Right lobe of liver (tissue), 6 donors: ENCODE measurements at places on chromosomes 1 and 21.

DNA sequence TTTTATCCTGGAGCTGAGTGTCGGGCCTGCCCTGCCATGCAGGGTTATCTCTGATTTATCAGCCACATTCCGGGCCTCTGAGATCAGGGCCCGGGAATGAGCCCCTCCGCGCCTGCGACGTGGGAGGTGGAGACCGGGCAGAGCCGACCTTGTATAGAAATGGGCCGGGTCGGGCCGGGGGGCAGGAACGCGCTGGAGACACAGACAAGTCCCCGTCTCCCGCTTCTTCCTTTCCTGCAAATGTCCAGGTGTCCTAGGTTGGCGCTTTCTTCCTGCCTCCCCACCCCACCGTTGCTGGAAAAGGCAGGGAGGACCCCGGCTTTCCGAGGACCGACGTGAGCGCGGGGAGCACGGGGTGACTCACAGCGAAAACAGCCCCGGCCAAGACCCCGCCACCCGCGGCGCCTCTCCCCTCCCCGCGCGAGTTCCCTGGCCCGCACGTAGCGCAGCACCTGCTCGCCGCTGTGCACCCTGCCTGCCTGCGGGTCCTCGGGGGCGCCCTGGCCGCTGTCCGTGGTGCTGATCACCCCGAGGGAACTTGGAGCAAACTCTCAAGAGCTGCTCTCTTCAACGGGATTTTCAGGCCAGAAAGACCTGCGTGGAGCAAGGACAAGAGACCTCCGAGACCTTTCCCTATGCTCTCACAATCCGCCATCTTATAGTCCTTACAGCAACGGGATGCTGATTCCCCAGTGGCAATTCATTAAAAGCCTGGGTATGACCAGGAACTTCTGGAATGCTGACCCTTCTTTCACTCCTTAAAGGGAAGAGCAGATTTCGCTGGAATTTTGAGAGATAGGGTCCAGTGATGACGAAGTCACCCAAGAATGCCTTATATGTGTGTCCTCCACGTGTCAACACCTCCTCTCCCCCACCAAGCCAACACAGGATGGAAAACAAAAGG, 475 bp upstream of the NPPB start:
- DNase-seq, result no peak

DNA sequence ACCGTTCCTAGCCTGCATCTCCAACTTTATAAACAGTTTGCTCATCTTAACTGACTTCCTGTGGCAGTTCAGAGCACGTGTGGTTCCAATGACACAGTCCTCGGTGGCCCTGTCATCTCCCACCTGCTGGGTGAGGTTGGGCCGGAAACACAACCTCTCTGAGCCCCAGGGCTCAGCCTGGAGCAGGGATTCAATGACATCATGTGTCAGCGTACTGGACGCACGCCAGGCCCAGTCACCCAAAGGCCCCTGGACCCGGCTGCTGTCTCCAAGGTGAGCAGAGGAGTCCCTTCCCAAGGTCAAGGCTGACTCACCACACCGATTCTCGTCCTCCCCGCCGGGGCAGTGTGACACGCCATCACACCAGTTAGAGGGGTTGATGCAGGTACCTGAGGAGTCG, 19.9 kb downstream of the TMPRSS2 start:
- DNase-seq, result peak; percentile 46

- DNase-seq, result no peak
These were observed 41.0 kb downstream of the RUNX3 start for GRCh38 chr1:24888971-24889676.

DNA sequence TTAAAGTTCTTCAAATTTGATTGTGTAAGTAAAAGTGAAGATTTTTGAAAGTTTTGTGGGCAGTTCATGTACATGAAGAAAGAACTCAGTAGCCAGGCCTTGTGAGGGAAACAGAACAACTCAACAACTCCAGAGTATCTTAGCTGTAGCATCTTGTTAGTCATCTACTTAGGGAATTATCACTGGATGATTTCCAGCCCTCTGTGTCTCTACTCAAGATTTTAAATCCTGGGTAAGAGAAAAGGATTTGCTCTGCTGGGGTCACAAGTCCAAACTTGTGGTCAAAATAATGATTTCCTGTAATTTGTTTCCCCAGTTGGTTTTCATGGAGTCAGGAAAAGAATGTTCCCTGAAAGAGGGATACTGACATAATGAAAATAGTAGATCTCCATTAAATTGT, 8.2 kb downstream of the OR10T2 start:
- no peak for DNase-seq

GRCh38 chr1:4726620-4727341, 72.4 kb downstream of the AJAP1 start:
- DNase-seq, result no peak

GRCh38 chr1:38559446-38560165, 300.0 kb downstream of the RRAGC start:
- no peak for DNase-seq

- DNase-seq, result no peak
These were observed 81.0 kb upstream of the PLD5 start for GRCh38 chr1:242605521-242605920.

DNA sequence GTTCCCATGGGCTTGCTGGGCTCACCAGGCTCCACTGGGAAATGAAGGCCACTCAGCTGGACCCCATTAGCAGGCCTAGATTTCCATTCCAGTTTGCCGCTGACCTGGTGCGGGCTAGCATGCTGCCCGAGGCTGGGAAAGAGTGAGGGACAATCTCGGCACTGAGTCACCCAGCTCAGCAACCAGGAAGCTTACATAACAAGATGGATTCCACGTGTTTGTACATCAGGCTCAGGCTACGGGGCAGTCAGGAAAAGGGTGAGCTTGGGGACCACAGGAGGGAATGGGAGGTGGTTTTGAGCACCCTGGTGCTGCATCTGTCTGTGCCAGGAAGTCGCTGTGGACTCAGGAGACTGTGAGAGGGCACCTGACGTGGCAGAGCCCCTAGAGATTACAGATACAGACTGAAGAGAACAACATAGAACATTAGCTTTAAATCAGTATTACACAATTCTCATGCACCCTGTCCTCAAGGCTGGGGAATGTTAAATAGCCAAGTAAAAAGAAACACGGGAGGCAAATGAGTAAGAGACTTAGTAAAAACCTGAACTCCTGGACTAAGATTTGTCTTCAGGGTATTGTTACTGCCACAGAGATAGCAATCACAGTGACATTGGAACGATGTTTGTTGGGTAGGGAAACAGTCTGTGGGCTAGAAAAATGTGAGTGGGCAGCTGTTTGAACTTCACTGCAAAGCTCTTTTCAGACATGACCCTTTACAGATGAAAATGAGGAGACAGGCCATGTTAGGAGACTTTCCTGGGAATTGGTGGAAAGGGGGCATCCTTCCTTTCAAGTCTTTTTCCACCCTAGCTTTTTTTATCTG, 51.1 kb downstream of the GLUL start:
- no peak for DNase-seq

DNA sequence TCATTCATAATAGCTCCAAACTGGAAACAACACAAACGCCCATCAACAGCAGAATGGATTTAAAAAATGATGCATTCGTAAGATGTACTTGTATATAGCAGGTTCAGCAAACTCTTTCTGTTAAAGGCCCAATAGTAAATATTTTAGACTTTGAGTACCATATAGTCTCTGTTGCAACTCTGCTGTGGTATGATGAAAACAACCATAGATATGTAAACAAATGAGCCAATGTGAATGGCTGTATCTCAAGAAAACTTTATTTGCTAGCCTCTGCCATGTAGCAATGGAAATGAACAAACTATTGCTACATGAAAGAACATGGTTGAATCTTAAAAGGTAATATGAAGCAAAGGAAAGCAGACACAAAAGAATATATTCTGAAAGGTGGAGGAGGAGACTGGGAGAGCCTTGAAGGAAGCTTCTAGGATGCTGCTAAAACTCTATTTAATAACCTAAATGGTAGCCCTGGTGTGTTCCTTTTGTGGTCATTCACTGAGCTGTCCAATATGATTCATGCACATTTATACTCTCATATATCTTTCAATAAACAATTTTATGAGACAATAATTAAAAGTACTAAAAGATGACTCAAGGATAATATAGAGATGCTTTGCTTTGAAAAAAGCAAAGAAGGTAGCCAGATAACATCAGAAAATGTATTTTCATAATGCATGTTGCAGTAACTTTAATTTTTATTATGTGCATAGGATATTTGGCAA, 29.1 kb upstream of the FMO3 start:
- no peak for DNase-seq

- no peak for DNase-seq
These were observed 738 bp upstream of the CDC42BPA start for GRCh38 chr1:227318853-227319607.

DNA sequence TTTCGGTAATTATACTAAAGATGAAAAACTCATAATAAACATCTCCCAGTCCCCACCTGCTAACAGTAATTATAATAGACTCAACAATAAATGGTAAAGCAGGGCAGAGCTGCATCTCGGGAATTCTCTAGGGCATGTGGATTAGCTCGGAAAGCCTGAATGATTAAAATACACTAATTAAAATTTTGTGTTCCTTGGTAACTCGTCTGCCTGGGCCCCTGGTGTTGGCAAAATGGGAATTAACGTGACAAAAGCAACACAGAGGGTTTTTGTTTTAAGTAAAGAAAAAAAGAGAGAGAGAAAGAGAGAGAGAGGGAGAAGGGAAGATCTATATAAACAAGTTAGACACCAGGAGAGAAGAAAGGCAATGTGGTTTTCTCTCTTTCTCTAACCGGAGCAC, 62.1 kb downstream of the CASZ1 start:
- no peak for DNase-seq

DNA sequence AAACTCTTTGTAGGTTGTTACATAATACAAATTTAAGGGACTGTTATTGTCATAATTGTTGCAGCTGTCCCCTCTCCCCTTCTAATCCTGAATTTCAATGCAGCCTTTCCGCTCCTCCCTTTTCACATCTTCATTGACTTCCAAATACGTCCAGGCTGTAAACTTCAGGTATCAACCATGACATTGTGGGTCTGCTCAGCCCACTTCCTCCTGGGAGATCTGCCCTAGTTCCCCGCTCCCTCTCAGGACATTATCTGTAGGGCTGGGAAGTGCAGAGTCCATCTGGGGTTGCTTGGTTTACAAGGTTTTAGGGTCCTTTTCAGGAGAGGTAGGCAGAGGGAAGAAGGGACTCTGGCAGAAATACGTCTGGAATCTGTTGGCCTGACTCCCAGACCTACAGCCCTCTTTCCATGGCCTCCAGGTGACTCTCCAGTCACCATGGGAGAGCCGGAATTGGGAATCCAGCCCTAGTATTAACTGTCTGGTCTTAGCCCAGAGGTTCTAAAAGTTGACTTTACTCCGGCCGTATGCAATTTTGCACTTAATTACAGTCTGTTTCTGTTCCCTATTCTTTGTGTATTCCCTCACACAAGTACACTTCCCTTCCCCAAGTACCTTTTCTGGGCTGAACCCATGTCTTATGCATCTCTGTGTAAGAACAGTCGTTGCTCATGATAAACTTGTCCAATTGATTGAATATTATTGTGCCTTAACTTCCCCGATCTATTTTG, 4.7 kb upstream of the DENND2D start:
- DNase-seq, result no peak

- DNase-seq, result no peak
These were observed 56.1 kb downstream of the ATP2B4 start for GRCh38 chr1:203682473-203683383.

GRCh38 chr1:164760569-164760968, 201.6 kb downstream of the PBX1 start:
- DNase-seq, result no peak

DNA sequence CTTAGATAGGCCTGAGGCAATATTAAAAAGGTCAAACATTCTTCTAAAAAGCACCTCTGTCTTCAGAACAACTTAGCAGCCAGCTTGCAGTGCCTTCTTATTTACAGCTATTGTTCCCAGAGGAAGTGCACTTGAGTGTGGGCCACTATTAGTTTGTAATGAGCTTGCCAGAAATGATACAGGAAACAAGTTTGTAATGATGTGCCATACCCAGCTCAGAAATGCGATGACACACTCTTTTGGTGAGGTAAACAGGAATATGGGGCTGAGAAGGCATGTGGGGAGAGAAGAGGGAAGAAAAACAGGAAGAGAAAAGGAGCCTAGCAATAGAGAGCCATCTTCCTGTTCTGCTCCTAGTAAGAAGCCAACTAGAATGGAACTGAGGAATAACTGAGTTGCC, 295.4 kb downstream of the AGBL4 start:
- DNase-seq, result no peak

DNA sequence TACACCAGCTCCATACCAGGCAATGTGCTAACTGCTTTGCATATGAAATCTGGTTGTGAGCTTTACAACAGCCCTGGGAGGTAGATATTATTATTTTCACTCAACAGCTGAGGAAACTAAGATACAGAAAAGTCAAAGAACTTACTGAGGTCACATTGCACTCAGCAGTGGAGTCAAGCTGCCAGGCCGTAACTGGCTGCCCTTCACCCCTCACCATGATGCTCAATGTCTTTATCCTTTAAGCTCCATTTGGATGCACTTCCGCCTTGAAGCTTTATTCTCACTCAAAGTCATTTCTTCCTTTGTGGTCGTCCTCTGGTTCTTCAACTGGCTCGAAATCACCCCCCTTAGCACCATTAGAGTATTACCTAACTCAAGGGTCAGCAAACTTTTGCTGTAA, 81.7 kb upstream of the RALGPS2 start:
- no peak for DNase-seq

DNA sequence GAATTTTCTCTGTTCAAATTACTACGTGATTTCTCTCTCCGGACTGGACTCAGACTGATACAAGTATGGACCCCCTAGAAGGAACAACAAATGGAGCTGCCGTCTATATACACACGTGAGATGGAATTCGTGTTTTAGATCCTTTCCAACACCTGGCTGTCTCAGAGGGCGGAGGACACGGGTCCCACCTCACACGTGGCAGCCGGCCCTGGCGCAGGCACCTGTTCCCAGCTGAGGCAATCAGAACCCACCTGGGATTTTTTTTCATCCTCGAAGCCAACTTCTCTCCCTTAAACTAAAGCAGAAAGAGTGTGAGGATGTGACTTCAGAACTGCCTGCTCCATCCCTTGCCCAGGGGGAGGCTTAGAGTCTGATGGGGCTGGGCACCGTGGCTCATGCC, 34.1 kb upstream of the SCCPDH start:
- DNase-seq, result no peak

DNA sequence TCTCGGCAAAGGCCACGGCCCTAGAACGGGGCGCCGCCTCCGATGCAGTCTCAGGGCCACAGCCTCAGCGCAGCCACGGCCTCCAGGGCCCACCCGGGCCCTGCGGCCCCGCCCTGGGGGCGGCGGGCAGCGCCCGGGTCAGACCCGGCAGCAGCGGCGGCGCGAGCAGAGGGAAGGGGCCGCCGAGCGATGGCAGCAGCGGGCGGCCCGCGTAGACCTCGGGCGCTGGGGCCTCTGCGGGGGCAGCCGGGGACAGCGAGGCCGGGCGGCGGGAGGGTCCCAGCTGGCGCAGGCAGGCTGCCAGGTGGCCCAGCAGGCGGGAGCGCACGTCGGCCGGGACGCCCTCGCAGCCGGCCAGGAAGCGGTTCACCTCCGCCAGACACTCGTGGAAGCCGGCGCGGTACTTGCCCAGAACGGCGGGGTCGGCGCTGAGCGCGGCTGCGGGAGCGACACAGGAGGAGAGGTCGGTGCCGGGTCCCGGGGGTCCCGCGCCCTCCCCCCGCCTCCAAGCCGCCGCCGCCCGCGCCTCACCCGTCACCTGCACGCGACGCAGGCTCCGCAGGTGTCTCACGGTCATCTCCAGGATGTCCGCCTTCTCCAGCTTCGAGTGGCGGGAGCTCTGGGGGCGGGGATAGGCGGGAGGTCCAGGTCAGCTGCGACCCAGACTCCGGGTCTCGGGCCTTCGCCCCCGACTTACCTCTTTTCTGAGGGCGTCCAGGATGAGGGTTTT, 737 bp downstream of the HES4 start:
- peak; percentile 46 for DNase-seq
